ENCODE measurements at places on chromosomes 5 and 9.

DNA sequence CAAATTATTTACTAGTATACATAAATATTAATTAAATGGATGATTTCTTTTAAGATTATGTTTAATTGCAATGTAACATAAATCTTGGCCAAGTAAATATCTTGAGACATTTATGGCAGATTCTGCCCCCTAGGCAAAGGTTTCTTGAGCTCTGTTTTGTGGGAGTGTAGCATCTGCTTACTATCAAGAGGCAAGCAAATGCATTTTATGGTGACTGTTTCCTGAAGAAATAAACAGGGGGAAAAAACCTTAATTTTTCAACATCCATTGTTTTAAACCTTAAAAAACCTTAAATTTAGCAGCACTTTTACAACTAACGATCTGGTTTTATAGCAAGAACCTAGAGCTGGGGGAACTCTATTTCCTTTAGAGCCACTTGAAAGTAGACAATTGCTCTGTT is 25.7 kb upstream of the FREM1 start:
- DNase-seq: no peak

DNA sequence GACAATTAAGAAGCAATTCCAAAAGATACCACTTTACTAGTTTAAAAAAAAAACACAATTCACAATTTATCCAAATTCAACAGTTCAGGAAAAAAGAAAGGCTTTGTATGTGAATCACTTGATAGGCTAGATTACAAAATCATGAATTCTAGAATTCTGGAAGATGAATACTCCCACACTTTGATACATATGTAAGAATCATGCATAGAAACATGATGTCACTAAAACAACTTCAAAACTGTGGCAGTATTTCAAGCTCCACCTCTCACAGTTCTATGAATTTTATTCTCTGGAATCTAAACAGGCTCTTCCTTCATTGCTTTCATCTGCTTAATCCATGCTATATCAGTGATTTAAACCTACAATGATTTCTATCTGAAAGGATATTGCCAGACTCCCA is 51.0 kb downstream of the GNAQ start:
- DNase-seq: peak; percentile 82

GRCh38 chr5:151471276-151471675 is 23.9 kb downstream of the SLC36A1 start:
- DNase-seq: no peak

DNA sequence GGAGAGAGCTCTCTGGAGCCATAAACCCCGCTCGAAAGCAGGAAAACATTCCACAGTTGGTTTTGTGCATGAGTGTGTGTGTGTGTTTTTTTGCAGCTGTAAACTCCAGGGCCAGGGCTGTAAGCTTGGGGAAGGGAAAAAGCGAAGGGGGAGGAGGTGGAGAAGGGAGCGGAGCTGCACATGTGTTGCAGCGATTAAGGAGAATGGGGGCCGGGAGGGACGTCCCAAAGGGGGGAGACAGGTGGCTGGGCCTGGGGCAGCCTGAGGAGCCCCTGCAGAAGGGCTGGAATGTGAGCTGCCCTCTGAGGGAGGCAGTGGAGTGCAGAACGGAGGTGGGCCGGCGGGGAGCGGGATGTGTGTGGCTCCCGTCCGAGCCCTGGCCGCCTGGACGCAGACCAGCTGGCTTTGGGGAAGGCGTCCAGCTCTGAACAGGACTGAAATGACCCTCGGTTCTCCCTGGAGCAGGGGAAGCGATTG is 2.7 kb upstream of the MYMK start:
- DNase-seq: no peak

DNA sequence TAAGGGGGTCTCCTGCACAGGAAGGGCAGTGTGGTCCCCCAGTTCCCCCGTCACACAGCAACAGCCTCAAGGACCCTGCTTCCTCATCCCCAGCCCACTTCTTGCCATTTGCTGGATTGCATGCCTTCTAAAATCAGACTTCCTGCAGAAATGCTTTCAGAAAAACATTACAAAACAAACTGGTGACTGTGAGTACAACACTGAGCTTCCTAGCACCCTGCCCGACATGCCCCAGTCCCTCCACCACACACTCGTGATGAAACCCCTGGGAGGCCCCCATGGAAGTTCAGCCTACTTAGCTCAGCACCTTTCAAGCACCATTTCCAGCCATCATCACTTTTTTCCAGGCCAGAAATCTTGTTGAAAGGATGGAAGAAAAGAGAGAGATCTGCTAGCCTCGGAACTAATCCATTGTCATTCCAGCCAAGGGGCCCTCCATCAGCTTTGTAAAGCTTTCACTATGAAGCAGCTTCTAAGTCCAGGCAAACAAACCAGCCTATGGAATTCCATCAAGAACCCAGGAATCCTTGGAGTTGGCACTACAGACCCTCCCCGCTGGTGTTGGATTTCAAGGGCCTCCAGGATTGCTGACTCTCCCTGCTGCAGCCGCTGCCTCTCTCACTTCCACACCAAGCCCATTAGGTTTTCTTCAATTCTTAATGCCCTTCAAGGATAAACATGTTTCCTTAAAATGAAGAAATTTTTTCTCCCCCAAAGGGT is 114.6 kb downstream of the C5orf15 start:
- DNase-seq: no peak
